SJCRH30 (cell line): ENCODE measurements at places on chromosomes 16 and 17. TPM values are rescaled to one million over a fixed set of nuclear protein-coding genes. Genes with fewer than 3 reads are reported as not detected.

The DRG2 gene
- total RNA-seq, result 69.1 and 72.2 TPM in 2 replicates

The CCL7 gene
- total RNA-seq, result not detected in 2 replicates

The PRDM7 gene
- not detected in 2 replicates for total RNA-seq

The DLX4 gene
- total RNA-seq, result 0.10 and 0.34 TPM in 2 replicates

GRCh38 chr17:73130977-73131376 is 33.8 kb upstream of the SSTR2 start:
- peaks cover 2% of the 10 kb centered on the region for H3K27me3 ChIP-seq
- H3K36me3 ChIP-seq, result no peaks in the 10 kb centered on the region
- no peak overlapping the region for H3K27ac ChIP-seq
- no peaks in the 10 kb centered on the region for H3K4me1 ChIP-seq

GRCh38 chr17:14693382-14693781 is 392.5 kb downstream of the HS3ST3B1 start:
- no peaks in the 10 kb centered on the region for H3K36me3 ChIP-seq
- no peaks in the 10 kb centered on the region for H3K4me1 ChIP-seq
- H3K4me3 ChIP-seq, result no peak overlapping the region
- H3K27ac ChIP-seq, result no peak overlapping the region

GRCh38 chr17:73592501-73592961 is 51.7 kb downstream of the SDK2 start:
- no peak overlapping the region for H3K4me3 ChIP-seq
- peaks cover 16% of the 10 kb centered on the region for H3K4me1 ChIP-seq
- no peaks in the 10 kb centered on the region for H3K27me3 ChIP-seq
- H3K36me3 ChIP-seq, result 0 out of 2 replicates have a peak, but pooled peaks cover 3% of the 10 kb centered on the region
- H3K27ac ChIP-seq, result no peak overlapping the region
- DNase-seq, result no peak

DNA sequence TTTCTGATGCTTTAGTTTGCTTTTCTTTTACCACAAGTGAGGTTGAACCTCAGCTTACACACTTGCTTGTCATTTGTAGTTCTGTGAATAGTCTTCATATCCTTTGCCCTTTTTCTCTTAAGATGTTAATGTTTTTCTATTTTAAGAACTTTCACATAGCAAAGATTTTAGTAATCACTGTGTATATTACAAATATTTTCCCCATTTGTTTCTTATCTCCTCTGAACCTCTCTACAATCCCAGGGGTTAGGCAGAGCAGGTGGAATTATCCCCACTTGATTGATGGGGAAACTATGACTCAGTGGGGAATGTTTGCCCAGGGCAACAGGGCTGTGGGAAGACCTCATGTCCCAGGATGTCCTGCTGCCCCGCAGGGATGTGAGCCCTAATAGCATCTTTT is 11.7 kb upstream of the MYH3 start:
- H3K27ac ChIP-seq, result no peak overlapping the region
- no peaks in the 10 kb centered on the region for H3K4me1 ChIP-seq
- H3K27me3 ChIP-seq, result no peaks in the 10 kb centered on the region
- H3K36me3 ChIP-seq, result no peaks in the 10 kb centered on the region

DNA sequence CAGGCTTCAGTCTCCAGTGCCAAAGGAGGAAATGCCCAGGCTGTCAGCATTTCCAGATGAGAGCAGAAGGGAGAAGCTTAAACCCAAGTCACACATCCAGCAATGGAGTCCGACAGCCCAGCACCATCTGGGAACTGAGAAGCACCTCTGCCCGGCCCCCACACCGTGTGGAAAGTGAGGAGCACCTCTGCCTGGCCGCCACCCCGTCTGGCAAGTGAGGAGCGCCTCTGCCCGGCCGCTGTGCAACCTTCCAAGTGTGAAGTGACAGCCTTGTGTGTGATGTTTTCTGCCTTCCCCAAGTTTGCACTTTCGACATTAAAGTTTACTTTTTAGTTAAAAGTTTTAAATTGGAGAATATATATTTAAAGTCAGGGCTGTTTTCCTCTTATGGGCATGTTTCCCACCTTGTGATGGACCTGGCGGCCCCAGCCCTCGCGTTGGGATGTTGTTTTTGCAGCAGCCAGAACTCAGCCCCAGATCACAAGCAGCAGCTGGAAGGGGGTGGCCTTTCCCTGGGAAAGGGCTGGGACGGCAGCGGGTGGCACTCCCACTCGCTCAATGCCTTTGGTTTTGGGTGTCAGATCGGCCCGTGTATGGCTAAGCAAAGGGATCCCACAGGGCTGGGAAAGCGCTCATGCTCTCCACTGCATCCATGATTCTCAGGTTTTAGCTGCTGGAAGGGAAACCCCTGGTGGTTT is 7.2 kb downstream of the CCDC137 start:
- no peaks in the 10 kb centered on the region for H3K27me3 ChIP-seq
- DNase-seq, result no peak
- H3K36me3 ChIP-seq, result peaks cover 56% of the 10 kb centered on the region

GRCh38 chr17:55734128-55734781 is 11.6 kb upstream of the TMEM100 start:
- no peaks in the 10 kb centered on the region for H3K36me3 ChIP-seq
- no peak overlapping the region for H3K4me3 ChIP-seq
- no peak overlapping the region for H3K27ac ChIP-seq
- H3K4me1 ChIP-seq, result peaks cover 29% of the 10 kb centered on the region

DNA sequence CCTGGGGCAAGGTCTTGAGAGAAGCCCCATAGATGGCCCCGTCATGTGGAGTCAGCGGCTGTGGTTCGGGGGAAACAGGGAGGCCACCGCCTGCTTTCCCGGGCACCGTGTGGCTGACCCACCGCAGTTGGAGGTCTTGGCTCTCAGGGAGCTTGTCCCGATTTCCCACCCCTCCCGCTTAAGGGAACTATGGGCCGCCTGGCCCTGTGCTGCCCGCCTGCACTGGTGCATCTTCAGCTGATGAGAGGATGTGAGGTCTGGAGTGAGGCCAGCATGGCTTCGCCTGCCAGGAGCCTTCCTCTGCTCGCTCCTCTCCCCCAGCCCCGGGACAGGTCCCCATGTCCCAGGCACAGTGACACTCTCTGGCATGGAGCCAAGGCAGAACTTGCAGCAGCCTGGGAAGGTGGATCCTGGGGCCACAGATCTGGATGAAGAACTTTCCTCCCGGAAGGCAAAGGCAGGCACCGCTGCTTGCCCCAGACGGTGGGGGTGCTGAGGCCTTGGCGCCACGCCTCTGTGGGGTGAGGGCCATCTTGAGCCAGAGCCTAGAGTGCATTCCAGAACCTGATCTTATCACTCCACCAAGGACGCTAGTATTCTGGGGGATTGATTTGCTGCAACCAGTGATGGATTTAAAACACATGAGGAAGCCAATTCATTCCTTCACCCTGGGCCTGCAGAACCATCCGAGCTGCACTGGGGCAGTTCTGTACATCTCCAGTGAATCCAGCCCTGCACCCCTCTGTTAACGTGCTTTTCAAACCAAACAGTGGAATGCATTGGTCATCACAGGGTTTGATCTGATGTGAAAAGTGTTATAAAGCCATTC is 178.6 kb upstream of the TNRC6C start:
- peak; percentile 50 for DNase-seq
- no peak overlapping the region for H3K27ac ChIP-seq
- peaks cover 21% of the 10 kb centered on the region for H3K27me3 ChIP-seq
- H3K4me1 ChIP-seq, result no peaks in the 10 kb centered on the region

GRCh38 chr17:51595826-51596398 is 335.6 kb downstream of the UTP18 start:
- H3K4me3 ChIP-seq, result no peak overlapping the region
- no peaks in the 10 kb centered on the region for H3K4me1 ChIP-seq
- no peak for DNase-seq
- no peak overlapping the region for H3K27ac ChIP-seq
